ENCODE measurements at places on chromosomes 7 and 10. TPM values are rescaled to one million over a fixed set of nuclear protein-coding genes. Genes with fewer than 3 reads are reported as not detected.

DNA sequence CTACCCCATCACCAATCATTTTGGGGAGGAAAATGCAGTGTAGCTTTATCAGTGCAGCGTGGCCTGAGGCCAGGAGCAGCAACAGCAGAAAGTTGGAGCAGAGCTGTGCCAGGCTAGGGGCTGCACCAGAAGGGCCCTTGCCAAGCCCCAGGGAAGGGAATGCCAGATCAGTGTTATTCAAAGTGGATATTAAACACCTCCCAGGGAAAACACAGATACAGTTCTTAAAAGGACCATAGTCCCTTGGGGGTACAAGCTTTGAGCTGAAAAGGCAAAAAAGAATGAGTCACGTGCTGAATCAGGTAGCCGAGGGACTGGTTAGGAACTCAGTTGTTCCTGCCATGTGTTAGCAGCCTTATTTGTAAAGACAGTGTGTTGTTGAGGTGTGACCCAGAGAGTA, 54.0 kb downstream of the GSDME start:
- no peak for DNase-seq

GRCh38 chr7:157986051-157986450, 601.6 kb downstream of the PTPRN2 start:
- DNase-seq, result no peak

PARG gene
- 70.3 TPM for total RNA-seq

GRCh38 chr7:3721422-3721821, 420.4 kb downstream of the SDK1 start:
- DNase-seq, result no peak

CALY gene
- not detected for total RNA-seq

GNAT3 gene
- total RNA-seq, result not detected

DNA sequence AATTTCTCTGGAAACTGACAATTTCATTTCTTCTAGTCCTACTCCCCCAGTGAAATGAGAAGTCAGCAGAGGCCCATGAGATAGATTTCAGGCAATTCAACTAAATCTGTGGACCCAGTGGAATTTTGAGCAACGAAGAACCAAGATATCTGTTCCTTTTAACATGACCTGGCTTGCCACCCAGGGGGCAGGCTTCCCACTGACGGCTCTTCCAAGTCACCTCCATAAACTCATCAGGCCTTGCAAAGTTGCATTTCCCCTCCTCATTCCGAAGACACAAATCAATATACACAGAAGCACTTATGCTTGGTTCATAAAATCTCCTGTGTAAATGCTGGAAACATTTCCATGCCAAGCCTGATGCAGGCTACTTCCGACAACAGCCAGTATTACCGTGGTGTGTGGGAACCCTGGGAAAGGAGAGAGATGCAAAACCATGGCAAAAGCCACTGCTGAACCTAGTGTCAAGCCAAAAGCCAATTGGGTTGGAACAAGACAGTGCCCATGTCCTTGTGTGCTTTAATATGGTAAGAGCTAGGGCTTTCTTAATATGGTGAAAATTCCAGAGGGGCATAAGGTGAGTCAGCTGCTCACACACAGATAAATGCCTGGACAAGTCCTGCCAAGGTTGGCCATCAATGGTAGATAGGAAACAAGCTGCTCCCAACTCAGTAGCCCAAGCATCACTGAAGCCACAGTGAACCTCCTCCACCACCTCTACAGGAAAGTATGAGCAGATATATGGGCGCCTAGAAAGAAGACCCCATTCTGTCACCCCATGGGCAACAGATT, 1.6 kb downstream of the FRMD4A start:
- no peak for DNase-seq

DNA sequence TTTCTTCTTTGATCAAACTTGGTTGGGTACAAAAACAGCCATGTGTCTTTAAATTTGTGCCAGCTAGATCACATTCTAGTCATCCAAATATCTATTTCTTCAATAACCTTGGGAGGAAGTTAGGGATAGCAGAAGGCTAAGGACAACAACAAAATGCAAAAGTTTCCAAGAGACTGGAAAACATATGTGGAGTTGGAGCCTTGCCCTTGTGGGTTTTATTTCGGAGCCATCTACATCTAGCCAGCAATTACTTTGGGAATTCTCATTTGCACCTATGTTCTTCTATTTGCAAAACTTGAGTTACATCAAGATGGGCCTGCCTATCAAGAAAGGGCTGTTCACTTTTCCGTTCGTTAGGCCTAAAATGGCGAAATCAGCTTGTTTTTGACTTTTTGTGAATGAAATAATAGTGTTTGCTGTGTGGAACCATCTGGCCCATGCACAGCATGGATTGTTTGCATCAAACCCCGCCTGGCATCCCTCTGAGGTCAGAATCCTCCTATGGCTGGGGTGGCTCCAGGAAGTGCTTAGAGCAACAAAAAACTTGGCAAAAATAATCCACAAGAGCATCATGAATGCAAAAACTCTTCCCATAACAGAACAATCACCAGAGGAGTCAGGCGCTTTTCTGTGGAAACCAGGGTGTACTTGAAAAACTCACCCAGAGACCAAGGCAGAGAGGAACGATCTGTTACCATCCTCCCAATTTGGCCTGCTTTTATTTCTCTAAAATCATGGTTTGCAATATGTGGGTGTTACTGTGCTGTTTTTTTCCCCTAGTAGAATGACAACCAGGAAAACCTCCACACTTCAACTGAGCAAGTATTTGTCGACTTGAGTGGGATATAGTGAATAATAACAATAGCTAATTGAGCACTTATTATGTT, 36.2 kb upstream of the XPNPEP1 start:
- DNase-seq, result no peak

DNA sequence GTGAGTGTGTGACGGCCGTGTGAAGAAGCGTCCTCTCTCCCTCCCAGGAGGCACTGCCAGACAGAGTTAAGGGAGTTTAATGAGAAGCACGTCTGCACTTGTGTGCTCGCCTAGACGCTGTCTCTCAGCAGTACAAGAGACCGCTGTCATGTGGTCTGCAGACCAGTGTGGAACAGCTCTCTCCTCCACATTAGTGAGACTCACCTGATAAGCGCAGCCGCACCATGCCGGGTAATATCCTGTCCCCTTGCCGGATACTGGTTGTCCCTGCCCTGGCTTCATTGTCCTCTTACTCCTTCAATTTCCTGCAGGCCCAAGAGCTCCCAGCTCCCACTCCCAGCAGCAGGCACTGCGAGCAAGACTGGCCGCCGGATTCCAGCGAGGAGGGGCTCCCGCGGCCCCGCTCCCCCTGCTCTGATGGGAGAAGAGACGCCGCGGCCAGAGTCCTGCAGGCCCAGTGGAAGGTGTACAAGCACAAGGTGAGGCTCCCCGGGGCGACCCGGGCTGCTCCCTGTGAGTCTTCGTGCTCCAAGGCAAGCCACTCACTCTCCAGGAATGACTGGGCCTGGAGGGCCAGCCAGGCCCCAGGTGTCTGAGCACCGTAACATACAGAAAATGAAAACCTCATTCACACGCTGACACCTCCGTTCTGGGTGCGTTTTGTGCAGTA, 33.5 kb upstream of the TTYH3 start:
- DNase-seq, result no peak

GRCh38 chr10:120995768-120996167, 144.6 kb downstream of the WDR11 start:
- no peak for DNase-seq

DNA sequence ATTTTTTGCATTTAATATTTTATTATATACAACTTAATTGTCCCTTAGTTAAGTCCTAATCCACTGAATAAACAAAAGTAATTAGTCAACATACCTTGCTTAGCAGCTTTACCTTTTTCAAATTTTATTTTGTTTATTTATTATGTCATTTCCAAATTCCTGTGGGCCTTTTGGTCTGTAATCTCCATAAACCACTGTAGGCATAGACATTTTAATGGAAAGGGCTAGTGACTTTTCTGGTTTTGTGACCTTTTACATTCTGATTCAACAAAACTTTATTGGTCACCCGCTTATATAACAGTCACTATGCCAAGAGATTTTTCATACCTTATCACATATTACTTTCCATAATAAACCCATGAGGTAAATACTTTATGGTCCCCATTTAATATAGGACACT, 181.3 kb upstream of the PRPS1L1 start:
- no peak for DNase-seq

DNA sequence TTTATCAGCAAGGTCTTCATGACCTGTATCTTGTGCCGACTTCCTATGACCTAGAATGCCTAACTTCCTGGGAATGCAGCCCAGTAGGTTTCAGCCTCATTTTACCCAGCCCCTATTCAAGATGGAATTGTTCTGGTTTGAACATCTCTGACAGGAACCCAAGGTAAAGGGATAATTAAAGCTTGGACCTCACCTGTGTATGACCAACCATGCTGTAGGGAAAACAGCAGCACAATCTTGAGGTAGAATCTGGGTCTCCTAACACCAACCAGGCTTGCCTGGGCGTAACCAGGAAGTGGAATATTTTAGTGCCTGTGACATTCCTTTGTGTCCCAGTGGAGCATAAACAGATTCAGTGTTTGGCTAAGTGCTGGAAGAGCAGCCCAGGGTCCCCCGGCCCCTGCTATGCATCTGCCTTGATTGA, 94.1 kb downstream of the PFKFB3 start:
- no peak for DNase-seq

- DNase-seq, result no peak
Observed at GRCh38 chr10:77189075-77189474, 448.5 kb downstream of the KCNMA1 start.

DNA sequence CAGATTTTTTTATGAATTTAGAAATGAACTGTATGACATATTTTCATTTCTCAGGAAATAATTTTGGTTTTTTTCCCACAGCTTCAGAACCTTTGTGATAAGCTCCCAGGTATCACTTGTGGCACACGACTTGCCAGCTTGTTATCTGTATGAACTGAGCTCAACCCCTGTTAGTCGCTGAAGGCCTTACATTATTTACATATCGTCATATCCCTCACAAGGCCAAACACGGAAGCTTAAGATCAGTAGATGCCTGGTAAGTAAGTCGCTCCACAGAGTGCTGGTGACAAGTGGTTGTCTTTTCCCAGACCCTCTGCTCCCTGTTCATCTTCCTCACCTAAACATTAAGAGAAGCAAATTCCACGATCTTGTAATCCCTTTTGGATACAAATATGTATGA, 55.2 kb downstream of the RAPGEF5 start:
- DNase-seq, result no peak

DNA sequence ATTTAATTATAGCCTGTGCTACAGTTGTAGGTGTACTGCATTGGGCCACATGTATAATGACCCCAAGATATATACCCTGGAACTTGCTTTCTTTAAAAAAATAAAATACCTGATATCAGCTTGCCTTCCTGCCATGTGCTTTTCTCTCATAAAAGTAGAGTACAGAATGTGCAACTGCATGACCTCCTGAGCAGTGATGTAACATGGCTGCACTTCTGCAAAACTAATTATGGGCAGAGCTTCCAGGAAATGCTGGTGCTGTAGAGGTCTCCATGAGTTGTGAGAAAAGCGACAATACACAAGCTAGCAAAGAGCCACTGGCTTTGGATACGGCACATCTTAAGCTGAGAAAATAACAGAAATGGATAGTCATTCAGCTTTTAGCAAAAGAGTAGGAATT, 6.5 kb upstream of the ERLIN1 start:
- peak; percentile 5 for DNase-seq

GRCh38 chr7:143322760-143323633, 7.1 kb downstream of the CLCN1 start:
- peak; percentile 60 for DNase-seq

CAV1 gene
- 298 TPM for total RNA-seq

NUTM2B gene
- 2.2 TPM for total RNA-seq

DNA sequence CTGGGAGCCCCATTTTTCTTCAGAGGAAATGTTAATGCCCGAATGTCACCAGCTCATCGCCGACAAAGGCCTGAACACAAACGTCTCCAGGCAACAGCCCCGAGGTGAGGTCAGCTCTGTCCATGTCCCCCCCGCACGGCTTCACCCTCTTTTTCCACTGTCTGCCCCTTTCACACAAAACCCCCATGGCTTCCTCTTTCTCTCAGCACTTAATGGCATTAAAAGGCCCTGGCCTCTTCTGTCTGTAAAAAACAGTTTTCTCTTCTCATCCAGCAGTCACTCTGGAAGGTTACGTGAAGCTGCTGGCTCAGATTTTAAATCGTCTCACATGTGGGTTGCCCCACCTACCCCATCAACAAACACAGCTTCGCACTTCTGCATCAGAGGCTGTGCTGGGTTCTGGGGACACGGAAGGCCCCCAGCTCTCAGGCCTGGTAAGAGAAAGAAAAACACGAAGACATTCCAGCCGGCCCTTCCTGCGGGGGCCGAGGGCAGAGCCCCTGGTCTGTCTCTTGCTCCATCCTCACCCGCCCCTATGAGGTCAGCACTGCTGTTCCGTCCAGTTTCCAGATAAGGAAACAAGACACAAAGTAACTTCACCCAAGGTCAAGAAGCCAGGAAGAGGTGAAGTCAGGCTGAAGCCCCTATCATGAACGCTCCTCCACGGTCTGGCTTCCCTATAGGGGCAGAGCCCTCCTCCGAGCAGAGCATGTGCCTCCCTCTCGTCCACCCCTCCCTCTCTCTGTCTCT, 91.1 kb upstream of the PDGFA start:
- peak; percentile 94 for DNase-seq

ITIH5 gene
- total RNA-seq, result 72.5 TPM

MUC12 gene
- 2.9 TPM for total RNA-seq

GRCh38 chr10:124632064-124632531, 112.1 kb downstream of the FAM53B start:
- no peak for DNase-seq

OPALIN gene
- 1.4 TPM for total RNA-seq

DNA sequence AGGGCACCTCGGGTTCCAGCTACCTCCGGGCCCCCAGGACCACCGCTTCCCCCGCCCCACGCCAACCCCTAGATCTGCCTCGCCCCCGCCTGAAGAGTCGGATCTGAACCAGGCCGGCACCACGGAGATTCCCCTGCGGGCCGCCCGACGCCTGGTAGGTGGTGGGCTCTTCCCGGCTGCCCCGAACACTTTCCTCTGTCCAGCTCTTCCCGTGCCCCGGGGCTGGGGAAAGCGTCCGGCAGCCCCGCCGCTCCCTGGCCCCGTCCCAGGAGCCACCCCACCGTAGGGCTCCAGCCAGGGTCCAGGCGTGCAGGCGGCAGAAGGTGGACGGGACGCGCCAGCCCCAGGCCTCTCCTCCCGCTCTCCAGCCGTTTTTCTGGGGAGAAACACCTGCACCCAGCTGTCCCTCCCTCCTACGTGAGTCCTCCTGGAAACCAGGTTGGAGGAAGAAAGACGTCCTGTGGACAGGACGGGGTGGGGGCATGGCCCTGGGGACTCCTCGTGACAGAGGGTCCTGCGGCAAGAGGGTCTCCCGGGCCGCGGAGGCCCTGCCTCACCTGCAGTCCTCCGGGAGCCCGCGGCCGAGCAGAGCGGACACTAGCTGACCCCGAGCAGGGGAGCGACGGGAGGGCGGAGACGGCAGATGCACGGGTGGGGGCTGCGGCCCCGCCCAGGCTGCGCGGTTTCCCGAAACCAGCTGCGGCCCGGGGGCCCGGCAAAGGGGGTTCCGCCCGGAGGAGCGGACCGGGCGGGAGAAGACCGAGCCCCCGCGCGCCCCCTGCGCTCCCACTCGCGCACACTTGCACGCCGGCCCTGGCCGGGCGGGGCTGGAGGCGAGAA, at the start of gene TMEM176B:
TSS of gene TMEM176B (minus strand) at position 624 of the 840 bp plus-strand sequence. CDS start 3,795 bp downstream, outside the sequence.
- DNase-seq, result no peak

GRCh38 chr10:102120991-102121738, 997 bp upstream of the LDB1 start:
- DNase-seq, result peak; percentile 99

- DNase-seq, result no peak
Observed at GRCh38 chr10:122878799-122879338, 512 bp downstream of the FAM24B start.

Data from umbilical cord (tissue), 2 donors.